ENCODE measurements at places on chromosomes 2 and 18.

DNA sequence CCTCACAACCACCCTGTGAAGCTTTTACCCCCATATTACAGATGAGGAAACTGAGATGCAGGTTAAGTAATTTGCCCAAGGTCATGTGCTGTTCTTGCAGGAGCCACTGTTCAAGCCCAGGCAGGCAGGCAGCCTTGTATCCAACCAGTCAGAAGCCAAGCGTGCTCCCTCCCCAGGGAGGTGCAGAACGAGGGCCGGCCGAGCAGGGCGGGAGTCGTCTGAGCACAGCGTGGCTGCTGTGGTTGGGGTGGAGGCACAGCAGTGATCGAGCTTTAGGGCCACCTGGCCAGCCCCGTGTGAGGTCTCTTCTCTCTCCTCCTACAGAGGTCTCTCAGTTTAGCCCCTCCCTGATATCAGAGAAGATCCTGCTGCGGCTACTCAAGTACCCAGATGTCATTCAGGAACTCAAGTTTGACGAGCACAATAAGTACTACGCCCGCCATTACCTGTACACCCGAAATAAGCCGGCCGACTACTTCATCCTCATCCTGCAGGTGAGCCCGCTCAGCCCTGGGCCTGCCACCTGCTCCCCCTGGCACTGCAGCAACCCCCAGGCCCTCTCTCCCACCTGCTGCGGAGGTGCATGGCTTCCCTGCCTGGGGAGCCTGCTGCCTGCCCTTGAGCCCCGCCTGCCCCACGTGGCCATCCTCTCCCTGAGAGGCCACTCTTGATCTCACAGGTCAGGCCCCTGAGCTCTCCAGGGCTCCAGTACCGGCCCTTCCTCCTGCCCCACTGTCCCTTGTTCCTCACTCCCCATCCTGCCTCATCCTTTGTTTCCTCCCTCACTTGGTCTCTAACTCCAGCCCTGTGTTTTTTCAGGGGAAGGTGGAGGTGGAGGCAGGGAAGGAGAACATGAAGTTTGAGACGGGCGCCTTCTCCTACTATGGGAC is 17.1 kb upstream of the CNNM3 start:
- no peak for DNase-seq

- no peak for DNase-seq
Observed at GRCh38 chr2:108297436-108298141, 8.9 kb downstream of the SULT1C2 start.

GRCh38 chr2:205696331-205696926 is 14.1 kb downstream of the NRP2 start:
- no peak for DNase-seq

- DNase-seq, result no peak
Observed at GRCh38 chr2:32611366-32611765, 16.5 kb upstream of the TTC27 start.

DNA sequence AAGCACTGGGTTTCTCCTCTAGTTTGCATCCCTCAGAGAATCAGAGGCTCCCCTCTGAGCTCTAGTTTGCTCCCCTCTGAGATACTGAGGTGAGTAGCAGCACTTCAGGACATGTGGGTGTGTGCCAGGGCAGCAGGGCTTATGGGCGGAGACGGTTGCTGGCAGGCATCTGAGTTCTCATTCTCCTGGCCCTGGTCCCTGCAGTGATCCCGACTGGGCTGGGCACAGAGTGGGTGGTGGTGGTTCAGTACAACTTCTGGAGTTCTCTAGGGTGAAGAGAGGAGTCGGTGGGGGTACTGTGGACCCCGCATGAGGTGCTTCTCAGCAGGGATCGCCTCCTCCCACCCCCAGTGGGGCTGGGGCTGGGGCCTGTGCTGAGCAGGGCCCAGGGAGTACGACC is 47.9 kb downstream of the BOLA3 start:
- peak; percentile 37 for DNase-seq

DNA sequence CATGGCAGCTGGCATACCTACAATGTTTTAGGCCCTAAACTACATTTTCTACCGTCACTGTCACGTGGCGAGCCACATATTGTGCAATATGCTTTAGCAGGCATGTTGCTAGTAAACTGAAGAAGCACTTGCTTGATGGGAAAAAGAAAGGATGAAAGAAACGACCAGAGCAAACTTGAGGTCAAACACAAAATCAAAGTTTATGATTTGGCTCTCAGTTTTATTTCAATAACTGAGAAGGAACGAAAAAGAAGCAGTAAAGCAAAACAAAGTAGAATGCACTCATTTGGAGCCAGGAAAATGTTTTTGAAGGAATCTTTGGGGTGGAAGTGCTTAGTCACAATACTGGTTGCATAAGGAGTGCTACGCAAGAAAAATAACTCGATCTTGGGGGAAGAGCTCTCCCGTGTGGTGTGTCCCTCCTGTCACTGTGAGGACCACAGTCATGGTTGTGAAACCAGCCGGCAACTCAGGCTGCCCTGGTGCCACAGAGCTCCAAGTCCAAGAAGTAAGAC is 349.8 kb downstream of the RBM43 start:
- peak; percentile 50 for DNase-seq

- peak; percentile 40 for DNase-seq
Observed at GRCh38 chr2:73176205-73176880, 26.0 kb upstream of the NOTO start.

GRCh38 chr2:15754703-15755099 is 163.0 kb downstream of the DDX1 start:
- no peak for DNase-seq

DNA sequence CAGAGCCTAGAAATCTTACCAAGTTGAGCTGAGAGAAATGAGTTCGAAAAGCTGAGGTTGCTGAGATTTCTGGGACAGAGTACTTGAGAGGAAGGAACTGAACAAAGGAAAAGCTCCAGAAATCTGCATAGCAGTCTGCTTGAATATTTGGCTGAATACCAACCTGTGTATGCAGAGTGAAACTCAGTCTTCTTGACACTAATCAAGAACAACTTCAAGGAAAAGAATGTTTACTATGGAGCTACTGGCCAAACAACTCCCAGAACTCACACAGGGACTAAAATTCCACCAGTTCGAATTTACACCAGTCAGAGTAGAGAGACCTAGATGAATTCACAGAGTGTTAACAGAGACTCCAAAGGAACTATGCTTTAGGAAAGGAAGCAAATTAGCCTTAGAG is 66.5 kb downstream of the USP37 start:
- DNase-seq, result no peak

DNA sequence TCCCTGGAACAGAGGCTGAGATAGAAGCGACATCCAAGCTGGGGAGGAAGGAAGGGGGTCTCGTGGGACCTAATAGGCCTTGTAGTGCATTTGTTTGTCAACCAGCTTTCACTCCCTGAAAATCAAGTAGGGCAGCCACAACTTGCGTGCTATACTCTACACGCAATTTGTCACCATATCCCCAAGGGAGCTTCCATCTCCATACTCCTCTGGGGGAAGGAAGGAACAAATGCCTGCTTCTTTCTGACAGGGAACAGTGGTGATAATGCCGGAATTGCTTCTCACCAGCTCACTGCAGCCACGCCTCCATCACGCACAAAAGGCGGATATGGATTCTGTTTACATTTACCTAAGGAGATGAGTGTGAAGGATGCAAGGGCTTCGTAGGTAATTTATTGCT is 213.4 kb downstream of the TMEM163 start:
- no peak for DNase-seq

- no peak for DNase-seq
Observed at GRCh38 chr2:195181059-195181705, 475.8 kb upstream of the SLC39A10 start.

- DNase-seq, result no peak
Observed at GRCh38 chr18:63564561-63564960, 22.4 kb downstream of the SERPINB12 start.

DNA sequence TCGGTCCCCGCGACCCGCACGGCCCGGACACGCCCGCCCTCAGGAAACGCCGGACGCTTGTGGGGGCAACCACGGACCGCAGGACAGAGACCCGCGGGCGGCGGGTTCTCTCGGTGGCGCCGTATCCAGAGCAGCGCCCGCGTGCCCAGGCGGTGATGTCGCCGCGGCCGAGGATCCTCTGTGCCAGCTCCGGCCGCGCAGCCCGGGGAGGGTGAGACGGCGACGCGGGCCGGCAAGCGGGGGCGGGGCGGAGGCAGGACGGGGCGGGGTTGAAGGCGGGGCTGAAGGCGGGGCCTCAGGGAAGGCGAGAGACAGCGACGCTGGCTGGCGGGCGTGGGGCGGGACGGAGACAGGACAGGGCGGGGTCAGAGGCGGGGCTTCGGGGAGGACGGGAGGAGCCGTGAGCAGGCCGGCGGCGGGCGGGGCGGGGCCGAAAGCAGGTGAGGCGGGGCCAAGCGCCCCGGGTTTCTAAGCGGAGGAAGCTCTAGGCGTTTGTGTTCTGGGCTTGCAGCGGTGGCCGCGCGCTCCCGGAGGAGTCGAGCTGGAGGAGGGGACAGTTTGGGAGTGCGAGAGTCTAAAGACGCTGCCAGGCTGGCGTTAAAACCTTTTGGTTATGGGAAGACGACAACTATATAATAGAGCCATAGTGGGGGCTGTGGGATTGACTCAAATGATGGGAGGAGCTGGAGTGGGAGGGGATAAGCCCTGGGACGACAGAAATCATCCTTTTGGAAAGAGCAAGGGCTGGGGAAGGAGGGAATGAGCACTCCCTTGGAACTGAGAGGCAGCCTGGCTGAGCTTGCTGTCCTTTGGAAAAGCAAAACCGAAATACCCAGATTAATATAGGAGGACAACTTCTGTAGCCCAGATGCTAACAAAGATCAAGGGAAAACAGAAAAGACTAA is at the start of gene DSEL:
Gene DSEL (minus strand): TSS at position 182 of the 905 bp plus-strand sequence. CDS start 2,112 bp downstream, outside the sequence.
- peak; percentile 96 for DNase-seq

DNA sequence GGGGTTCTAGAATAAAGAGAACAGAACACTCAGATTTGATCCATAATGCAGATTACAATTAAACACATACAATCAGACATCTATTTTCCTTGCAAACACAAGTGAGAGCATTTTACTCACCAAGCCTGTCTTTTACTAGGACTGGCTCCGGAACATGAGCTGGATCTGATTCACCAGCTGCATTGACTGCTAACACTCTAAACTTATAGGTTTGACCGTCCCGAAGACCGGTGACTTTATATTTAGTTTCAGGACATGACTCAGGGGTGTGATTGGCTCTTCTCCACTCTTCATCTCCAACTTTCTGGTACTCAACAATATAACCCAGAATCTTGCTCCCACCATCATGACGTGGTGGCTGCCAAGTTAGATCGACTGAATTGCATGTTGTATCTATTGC is 112.4 kb downstream of the PLEKHA3 start:
- no peak for DNase-seq

- no peak for DNase-seq
Observed at GRCh38 chr2:62495761-62496160, 10.2 kb downstream of the TMEM17 start.

- no peak for DNase-seq
Observed at GRCh38 chr18:4631239-4631638, 176.1 kb upstream of the DLGAP1 start.

DNA sequence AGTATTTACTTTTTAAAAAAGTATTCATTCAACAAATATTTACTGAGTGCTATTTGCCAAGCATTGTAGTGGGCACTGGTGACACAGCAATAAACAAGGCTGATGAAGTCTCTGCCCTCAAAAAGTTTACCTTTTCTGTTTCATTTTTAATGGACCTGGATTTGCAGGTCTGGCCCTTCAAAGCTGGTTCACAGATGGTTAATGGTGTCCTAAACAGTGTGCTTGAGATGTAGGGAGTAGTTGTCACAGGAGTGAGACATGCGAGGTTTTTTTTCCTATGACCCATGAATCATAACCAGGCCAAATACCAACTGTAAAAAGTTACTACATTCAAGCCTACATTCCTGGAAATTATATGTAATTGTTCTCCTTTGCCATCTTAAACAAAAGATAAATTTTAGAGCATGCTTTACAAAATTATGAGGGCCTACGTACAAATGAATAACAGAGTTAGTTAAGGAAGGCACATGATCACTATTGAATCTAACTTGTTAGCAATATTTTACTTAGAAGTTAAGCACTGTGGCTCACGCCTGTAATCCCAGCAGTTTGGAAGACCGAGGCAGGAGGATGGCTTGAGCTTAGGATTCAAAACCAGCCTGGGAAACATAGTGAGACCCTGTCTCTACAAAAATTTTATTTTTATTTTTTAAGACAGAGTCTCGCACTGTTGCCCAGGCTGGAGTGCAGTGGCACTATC is 223.9 kb downstream of the MBD5 start:
- no peak for DNase-seq

All from hematopoietic multipotent progenitor cell treated with erythropoietin and hydrocortisone succinate and interleukin-3 and kit ligand, for 4 days (in vitro differentiated cells).